ENCODE measurements at places on chromosomes 11 and 22.

- no peak for DNase-seq
These were observed 398.4 kb downstream of the CTTN start for GRCh38 chr11:70796648-70797227.

- no peak for DNase-seq
These were observed 45.8 kb downstream of the OSBPL5 start for GRCh38 chr11:3119141-3119821.

- DNase-seq, result no peak
These were observed 447.5 kb upstream of the KIRREL3 start for GRCh38 chr11:127448101-127448500.

- no peak for DNase-seq
These were observed 928 bp downstream of the FBXO7 start for GRCh38 chr22:32475468-32476010.

GRCh38 chr11:57504511-57504910, 11.0 kb downstream of the SLC43A1 start:
- no peak for DNase-seq

GRCh38 chr11:65625628-65626342, 10.2 kb downstream of the PCNX3 start:
- peak; percentile 24 for DNase-seq

DNA sequence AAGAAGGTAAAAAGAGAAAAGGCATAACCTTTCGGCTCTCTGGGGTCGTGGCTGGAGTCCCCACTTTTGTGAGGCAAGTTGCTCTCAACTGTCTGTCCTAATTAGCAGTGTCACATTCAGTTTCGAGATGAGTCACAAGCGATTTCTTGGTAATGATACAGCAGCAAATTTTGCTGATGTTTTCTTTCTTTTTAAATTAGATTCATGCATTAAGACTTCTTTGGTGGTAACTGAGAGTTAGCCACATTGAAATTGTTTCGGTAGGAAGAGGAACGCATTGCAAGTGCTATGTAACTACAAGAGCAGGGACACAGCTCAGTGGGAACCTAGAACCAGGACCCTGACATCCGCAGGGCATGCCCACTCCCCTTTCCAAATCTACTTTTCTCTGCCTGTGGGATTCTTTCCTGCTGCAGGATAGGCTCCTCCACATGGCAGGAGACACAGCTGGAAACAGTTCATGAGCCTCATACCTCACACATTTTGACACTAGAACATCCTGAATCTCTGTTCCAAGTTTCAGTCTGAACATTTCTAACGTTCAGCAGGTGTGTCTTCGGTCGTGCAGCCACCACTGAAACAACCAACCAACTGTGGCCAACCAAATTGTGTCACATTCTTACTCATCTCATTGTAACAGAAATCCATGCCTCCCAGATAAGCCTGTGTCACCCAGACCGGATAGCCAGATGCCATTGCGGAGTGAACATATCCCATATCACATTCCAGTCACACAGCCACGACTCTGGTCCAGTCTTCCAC, 987.6 kb downstream of the NTM start:
- no peak for DNase-seq

- DNase-seq, result no peak
These were observed 14.4 kb upstream of the SERPINH1 start for GRCh38 chr11:75547617-75548058.

- DNase-seq, result no peak
These were observed 1.5 kb downstream of the MAPK11 start for GRCh38 chr22:50268655-50269113.

- no peak for DNase-seq
These were observed 8.5 kb upstream of the CHRDL2 start for GRCh38 chr11:74739546-74740270.

DNA sequence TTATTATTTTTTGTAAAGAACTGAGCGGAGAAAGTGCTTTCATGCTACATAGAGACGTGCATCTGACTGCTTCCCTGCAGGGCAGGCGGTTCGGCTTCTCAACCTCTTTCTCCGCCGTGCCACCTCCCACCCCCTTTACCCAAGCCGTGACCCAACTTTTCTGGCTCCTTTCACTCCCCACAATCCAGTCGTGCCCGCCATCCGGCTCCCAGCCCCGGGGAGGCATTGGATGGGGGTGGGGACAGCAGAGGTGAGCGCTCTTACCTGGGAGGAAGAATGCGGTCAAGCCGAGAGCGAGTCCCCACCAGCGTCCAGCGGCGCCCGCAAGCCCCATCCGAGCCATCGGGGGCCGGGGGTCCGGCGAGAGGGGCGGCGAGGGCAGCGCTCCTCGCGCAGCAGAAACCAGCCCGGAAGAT, 781 bp downstream of the NECTIN1 start:
- no peak for DNase-seq

GRCh38 chr22:36901411-36902142, 11.9 kb upstream of the CSF2RB start:
- DNase-seq, result no peak

DNA sequence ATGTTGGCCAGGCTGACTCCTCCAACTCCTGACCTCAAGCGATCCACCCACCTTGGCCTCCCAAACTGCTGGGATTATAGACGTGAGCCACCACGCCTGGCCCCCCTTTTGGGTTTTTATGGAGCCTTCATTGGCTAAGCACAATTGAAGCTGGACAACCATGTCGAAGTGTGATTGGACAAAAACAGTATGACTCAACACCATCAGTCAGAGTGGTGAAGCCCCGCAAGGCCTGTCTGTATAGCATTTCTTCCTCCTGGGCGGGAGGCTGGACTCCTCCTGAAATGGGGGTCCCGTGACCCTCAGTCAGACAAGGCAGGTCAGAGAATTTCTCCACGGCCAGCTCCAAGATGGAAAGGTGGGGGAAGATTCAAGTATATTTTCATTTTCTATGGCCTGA, 3.1 kb upstream of the PARVB start:
- no peak for DNase-seq

DNA sequence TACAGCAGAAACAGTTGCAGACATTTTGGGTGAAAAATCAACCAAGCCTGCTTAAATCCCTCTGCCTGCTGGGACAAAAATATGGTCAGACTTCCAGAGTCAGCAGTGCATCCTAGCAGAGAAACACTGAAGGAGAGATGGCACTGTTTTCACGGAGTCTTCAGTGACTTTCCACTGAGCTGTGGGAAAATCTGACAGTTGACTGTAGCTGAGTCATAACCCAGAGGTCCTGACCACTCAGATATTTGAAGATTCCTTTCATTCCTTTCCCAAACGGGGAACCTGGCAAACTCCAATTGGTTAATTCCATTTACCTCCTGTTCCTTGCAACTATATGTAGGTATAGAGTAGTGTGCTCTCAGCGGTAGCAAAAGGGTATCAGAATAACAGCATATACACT, 20.9 kb upstream of the UPB1 start:
- no peak for DNase-seq

GRCh38 chr11:3685923-3686322, 14.7 kb upstream of the CHRNA10 start:
- DNase-seq, result no peak

GRCh38 chr22:21632237-21632895, at the start of gene CCDC116:
TSS of gene CCDC116 (plus strand) at chr22:21632760. CDS start at chr22:21633182, 422 bp downstream.
- peak; percentile 36 for DNase-seq

DNA sequence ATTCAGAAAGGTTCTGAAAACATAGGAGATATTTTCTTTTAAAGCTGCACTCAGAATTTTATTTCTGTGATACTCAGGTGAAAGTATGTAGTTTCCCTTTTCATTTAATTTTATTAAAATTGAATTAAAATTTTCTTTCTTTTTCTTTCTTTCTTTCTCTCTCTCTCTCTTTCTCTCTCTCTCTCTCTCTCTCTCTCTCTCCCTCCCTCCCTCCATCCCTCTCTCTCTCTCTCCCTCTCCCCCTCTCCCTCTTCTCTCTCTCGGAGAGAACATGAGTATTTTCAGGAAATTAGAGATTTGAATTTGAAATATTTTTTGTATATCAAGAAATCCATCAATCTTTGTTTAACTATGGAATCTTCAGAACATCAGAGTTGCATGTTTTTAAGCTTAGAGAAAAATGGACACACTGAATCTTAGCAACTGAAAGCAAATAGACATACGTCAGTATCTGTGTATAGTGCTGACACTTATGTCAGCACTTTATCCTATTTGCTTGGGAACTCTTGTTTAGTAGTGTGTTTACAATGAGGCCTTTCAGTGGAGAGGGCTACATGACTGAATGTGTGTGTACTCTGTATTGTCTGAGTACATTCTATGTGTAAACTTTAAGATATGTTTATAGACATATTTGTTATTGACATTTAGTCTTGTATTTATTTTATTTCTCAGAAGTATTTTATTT, 44.5 kb downstream of the PDE3B start:
- no peak for DNase-seq

- no peak for DNase-seq
These were observed 55.9 kb downstream of the PPP6R2 start for GRCh38 chr22:50398831-50399648.

- no peak for DNase-seq
These were observed 152.7 kb upstream of the CCDC179 start for GRCh38 chr11:23012930-23013329.

DNA sequence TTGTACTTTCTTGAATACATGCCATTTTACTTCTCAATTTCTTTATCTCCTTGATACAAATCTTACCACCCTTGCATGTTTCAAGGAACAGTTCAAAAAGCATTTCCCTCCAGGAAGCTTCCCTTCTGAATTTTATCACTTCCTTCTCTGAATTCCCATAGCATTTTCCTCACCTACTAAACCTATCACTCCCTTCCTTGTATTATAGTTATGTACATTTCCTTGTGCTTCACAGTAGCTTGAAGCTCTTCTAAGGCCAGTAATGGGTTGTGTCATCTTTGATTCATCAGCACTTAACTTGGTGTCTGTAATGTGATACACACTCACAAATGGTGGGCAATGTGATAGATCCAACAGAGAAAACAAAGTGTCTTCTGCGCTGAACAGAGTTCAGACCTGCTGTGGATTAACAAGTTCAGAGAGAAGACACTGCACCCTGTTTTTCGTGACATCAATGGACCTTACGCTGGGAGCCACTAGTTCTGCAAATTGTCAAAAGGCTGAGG, 127.5 kb downstream of the CCDC81 start:
- DNase-seq, result no peak

DNA sequence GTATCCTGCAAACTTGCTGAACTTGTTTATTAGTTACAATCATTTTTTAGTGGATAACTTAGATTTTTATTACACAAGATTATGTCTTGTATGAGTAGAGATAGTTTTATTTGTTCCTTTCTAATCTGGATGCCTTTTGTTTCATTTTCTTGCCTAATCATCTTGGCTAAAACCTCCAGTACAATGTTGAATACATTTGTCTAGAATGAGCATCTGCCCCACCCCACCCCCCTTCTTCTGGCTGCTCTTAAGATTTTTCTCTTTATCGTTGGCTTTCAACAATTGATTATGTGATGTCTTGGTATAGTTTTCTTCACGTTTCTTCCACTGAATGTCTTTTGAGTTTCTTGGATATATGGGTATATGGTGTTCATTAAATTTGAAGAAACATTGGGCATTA, 37.3 kb upstream of the TUB start:
- no peak for DNase-seq

GRCh38 chr11:59728154-59728553, 14.5 kb upstream of the OR10V1 start:
- DNase-seq, result no peak

DNA sequence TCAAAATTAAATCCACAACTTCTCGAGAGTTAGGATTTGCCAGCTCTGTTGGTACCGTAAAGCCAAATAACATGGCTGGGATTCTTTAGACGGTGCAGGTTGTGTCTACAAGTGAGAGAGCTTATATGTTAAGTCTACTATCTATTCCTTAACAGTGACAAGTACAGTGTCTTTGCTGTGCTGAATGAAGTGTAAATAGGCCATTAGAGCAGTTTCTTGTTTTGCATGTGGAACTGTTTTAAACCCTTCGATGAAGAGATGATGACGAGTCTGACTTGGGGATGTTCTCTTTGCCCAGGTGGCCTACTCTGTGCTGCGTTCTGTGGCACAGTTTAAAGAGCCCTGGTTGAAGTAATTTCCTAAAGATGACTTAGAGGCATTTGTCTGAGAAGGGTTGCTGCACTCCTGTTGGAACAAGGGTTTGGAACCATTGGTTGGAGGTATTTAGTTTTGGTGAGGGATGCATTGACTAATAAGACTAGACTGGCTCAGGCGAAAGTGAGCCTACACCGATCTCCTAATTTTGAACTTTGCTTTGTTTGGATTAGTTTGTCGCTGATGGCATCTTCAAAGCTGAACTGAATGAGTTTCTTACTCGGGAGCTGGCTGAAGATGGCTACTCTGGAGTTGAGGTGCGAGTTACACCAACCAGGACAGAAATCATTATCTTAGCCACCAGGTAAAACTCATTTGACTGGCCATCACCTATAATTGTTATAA, 988 bp downstream of the RPS3 start:
- no peak for DNase-seq

DNA sequence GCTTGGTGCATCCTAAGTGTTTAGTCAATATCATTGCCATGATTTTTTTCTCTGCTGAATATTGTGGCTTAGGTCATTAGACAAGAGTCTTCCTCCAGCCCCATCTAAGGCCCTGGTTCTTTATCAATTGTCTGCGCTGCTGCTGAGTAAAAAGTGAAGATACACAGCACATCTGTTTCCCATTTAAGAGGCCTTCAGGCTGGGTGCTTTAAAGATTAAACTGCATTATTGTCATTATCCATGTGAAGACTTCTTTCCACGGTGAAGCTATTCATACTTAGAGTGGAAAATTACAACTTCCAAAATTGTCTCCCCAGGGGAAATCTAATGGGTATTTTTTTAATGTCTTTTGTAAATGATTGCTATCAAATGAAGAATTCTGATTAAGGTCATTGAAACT, 719.8 kb upstream of the LRRC4C start:
- no peak for DNase-seq

- DNase-seq, result no peak
These were observed 47.3 kb upstream of the WNT7B start for GRCh38 chr22:46024136-46024840.
